Vagina (tissue), 2 donors: ENCODE measurements at places on chromosomes 4 and X.

DNA sequence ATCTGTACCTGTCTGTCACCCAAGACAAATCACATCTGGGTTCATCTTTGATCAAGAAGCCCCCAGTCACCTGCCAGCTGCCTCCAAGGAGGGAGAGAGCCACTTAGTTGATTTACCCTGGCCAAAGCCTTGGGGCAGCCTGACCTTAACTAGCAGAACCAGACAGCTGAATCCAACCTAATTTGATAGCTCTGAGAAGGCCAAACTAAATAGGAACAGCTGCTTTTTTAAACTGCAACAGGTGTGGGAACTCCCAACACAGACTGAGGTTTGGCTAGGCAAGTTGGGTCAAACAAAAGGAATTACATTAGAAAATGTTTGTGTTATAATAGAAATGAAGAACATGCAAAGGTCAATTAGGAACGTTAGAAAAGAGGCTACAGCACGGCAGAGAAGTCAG lies 375.7 kb downstream of the NLGN4X start:
- DNase-seq = no peak

DNA sequence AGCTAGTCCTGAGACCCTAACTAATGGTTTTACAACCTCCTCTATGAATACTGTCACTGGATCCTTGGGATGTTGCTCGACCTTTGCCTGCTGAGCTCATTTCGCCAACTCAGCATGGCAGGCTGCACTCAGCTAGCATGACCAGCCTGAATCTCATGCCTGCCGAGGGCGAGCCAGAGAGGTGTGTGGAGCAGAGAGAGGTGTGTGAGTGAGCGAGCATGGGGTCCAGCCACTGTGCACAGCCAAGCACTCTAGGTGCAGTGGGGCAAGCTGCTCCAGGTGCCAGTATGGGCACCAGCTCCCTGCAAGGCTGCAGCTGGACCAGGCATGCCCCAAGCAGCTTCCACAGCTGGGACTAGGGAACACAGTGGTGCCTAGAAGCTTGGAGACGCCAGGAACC lies 410.9 kb downstream of the PCDH10 start:
- DNase-seq = no peak

DNA sequence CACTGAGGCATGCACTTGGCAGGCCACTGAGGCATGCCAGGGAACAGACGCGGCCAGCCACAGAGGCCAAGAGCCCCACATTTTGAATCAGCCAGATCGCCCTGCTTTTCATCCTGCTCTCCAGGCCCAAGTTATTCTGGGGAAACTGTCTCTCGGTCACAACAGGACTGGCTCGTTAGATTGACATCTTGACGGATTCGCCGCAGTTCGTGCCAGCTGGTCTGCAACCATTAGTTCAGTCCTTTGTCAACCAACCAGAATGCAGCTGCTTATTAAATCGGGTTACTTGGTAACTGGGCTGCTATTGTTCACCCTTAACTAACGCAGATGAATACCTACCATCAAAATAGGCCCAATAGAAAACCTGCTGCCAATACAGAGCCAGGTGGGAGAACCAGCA lies 16.7 kb downstream of the CLDN34 start:
- no peak for DNase-seq

- no peak for DNase-seq
Observed at GRCh38 chr4:1572521-1572920, 111.6 kb downstream of the FAM53A start.

GRCh38 chr4:185332575-185333464 lies 62.9 kb downstream of the LRP2BP start:
- DNase-seq = no peak

DNA sequence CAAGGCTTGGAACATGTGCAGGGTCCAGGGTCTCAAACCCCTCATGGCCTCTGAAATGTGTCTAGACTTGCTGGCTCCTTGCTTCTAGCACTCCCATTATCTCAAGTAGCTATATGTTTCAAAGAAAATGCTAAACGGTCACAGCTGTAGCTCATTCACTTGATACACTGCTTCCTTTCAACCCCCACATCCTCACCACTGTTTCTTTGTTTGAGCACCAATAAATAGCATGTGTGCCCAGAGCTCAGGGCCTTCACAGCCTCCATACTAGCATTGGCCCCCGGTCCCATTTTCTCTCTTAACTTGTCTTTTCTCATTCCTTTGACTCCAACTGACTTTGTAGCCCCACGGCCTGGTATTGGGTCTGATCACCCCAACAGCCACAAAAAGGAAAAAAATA lies 801.8 kb downstream of the STIM2 start:
- DNase-seq = no peak

GRCh38 chr4:121073672-121074381 lies 1.5 kb upstream of the NDNF start:
- no peak for DNase-seq

GRCh38 chr4:120155287-120155686 lies 88.6 kb upstream of the MAD2L1 start:
- no peak for DNase-seq

DNA sequence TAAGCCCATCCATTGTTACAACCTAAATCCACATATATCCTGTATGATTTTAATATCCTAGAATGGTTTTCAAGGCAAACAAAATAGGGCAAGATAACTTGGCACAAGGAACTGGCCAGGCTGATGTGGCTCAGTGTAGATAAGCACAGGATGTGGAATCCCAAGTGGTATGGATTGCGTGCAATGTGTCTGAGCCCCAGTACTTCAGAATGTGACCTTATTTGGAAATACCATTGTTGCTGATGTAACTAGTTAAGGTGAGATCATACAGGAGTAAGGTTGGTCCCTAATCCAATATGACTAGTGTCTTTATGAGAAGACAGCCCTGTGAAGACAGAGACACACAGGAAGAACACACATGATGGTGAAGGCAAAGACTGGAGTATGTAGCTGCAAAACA lies 72.4 kb downstream of the IL21 start:
- no peak for DNase-seq

DNA sequence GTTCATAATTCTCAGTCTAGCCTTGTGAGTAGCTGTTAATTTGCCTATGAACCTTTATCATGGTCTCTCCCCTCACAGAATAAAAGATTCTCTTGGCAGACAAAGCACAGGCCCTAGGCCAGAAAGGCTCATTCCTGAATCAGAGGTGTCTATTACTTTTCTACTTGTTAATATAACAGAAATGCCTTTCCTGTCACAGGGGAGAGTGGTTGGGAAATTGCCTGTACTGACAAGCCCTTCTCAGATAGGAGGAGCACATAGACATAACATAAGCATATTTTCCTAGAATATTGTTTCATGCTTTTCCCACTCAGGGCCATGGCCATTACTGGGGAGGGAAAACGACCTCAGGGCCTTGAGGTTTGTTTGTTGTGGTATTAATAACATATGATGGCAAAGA lies 308.3 kb downstream of the BMPR1B start:
- DNase-seq = no peak

DNA sequence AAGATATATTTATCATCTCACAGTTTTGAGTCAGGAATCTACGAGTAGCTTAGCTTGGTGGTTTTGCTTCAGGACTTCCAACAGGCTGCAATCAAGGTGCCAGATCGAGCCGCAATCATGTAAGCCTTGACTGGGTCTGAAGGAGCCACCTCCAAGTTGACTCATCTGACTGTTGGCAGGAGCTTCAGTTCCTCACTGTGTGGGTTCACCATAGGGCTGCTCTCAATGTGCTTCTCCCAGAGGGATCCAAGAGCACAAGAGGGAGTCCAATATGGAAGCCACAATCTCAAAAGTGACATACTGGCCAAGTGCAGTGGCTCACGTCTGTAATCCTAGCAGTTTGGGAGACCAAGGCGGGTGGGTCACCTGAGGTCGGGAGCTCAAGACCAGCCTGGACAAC lies 26.5 kb downstream of the DCHS2 start:
- no peak for DNase-seq

GRCh38 chrX:79530310-79531108 lies 163.4 kb upstream of the ITM2A start:
- no peak for DNase-seq

- DNase-seq = no peak
Observed at GRCh38 chr4:2462218-2462991, 6.5 kb upstream of the RNF4 start.

GRCh38 chr4:90951037-90951436 lies 823.8 kb downstream of the CCSER1 start:
- no peak for DNase-seq
